ENCODE measurements at places on chromosomes 2 and 18. TPM values are rescaled to one million over a fixed set of nuclear protein-coding genes. Genes with fewer than 3 reads are reported as not detected.

- DNase-seq: no peak
Measured at GRCh38 chr2:131143803-131144202, 38.7 kb downstream of the PLEKHB2 start.

DNA sequence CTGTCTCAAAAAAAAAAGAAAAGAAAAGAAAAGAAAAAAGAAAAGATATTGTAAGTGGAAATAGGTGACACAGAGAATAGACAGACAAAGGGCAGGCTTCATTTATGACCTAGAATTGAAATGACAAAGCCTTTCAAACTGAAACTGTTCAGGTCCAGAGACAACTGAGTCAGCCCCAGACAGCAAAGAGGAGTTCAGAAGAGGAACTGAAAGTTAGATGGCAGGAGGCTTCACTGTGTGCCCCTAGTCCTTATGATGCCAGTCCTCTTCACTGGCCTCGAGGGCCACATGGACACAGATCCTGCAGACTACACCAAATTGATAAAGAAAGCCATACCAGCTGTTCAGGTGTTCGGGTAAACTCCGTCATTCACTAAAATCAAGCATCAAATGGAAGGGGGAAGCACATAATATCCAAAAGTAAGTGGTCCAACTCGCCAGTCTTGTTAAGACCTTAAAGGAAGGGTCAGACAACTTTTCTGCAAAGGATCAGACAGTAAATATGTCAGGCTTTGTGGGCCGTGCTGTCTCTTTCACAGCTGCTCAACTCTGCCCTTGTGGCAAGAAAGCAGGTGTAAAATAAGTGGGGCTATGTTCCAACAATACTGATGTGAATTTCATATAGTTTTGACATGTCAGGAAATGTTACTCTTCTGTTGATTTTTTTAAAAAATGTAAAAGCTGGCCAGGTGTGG, 231.9 kb upstream of the MGAT5 start:
- no peak for DNase-seq

DNA sequence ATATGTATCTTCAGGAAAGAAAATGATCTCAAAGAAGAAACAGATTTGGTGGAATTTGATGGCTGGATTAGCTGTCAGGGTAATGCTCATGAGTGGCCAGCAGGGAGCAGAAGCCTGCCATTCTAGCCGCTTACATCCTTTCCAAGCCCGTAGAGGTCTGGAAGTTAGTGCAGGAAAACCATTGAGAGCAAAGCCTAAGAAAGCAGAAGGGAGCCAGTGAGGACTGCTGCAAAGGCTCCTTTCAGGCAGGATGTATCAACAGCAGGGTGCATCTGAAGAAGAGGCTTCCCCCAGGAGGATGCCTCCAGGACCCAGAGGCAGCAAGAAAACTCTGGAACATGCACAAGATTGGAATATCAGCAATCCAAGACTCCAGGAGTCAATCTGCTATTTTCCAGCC, 22.9 kb upstream of the LBH start:
- peak; percentile 84 for DNase-seq

DNA sequence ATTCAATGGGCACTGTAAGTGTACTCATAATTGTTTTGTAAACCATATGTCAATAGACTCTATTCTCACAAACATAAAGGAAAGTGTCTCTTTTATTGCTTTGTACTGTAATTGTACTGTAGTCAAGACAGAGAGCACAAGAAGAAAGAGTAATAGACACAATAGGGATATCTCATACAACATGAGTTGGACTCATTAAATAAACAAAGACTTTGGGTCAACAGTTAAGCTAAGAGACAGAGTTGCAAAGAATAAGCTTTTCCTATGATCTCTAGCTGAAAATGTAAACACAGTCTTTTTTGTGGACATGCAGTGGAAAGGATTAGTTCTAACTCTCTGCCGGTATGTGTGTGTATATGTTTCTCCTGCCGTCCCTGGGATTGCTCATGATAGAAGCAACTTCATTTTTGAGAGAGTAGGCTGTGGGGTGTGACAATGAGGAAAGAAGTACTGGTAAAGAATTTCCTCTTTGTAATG, 13.9 kb upstream of the KYNU start:
- DNase-seq: peak; percentile 5

- DNase-seq: no peak
Measured at GRCh38 chr2:107362993-107363392, 463.7 kb upstream of the RGPD4 start.

DNA sequence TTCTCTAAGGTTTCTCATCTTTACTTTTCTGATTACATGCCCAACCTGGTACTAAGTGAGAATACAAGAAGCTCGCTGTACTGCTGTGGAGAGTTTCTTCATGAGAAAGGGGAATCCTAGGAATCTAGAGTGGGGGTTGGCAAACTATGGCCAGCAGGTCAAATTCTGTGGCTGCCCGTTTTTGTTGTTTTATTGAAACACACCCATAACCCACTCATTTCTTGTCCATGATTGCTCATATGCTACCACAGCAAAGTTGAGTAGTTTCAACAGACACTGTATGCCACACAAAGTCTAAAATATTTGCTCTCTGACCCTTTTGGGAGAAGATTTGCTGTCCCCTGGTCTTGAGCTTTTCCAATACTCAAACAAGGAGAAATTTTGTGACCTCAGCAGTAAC, 58.8 kb downstream of the C2orf74 start:
- no peak for DNase-seq

- DNase-seq: no peak
Measured at GRCh38 chr2:166373951-166374350, 1.8 kb downstream of the SCN9A start.

GRCh38 chr2:129710670-129711495, 268.6 kb upstream of the RAB6C start:
- DNase-seq: no peak

GRCh38 chr18:35991696-35992095, 19.2 kb downstream of the RMP24 start:
- no peak for DNase-seq

- no peak for DNase-seq
Measured at GRCh38 chr18:37570336-37570930, 4.8 kb upstream of the CELF4 start.

DNA sequence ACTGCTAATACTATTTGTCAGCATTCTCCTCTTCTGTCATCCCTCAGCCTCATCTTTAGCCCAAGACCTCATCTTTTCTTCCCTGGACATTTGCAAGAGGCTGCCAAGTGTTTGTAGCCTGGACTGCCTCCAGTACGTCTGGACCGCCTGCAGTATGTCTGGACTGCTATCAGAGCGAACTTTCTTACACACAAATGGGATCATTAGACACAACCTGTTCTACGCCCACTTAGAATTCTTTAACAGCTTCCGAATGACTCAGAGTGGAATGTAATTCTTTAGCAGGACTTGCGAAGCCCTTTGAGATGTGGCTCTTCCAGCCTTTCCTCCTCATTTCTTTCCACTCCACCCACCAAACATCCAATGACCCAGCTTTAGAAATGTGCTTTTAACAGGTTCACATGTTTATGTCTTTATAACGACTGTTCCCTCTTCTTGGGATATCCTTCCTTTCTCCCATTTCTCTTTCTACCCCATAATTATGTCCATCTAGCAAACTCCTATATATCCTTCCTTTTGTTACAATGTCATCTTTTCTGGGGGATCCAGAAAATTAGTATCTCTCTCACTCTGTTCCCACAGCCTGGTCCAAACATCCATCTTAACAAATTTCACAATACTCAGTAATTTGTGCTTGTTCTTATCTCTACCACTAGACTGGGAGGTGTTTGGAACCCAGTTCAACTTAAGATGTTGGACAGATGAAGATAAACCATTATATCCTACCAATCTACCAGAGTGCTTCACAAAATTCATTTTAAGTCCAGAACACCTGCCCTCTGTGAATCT, 171.3 kb upstream of the PGAP1 start:
- no peak for DNase-seq

Gene PAX8
- total RNA-seq: 0.68 TPM

Gene SLC4A5
- total RNA-seq: not detected

Gene HRH4
- total RNA-seq: 0.19 TPM

Gene GAL3ST2
- total RNA-seq: not detected

Gene TNFAIP6
- not detected for total RNA-seq

Gene TXNDC2
- not detected for total RNA-seq
